SW480 (cell line): ENCODE measurements at places on chromosomes 16 and 17.
A peak's percentile ranks its signal among the peaks of the same experiment; 100 is the strongest.

- peak; percentile 70 for DNase-seq
These were observed 90.9 kb downstream of the MYH11 start for GRCh38 chr16:15765880-15766279.

DNA sequence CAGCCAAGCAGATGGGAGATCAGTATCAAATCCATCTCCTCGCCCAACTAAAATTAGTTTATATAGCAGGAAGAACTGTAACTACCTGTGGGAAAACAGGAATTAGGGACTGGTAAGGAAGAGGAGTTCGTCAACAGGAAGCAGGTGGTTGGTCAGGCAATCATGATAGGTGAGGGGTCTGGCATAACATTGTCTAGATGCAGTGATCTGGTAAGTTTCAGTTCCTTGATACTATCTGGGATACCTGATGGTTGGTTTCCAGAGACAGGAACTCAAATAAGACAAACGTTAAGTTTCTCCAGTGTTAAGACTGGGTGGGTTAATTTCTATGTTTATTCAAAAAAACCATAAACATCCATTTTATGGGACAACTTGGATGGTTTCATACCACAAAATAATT, 53.8 kb downstream of the CEP112 start:
- no peak for DNase-seq

DNA sequence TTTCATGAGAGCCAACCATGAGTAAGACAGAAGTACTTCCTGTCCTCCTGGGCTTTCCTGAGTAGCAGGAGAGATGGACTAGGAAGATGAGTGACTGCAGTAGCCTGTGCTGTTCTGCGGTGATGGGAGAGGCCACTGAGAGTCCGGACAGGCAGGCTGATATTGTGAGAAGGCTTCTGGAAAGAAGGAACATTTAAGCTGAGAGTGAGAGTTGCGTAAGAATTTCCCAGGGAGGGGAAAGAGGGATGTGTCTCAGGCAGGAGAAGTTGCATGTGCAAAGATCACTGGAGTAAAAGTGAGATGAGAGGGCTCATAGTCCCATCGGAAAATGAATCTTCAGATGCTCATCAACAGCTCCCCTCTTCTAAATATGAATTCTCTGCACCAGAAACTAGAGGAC, 258.3 kb downstream of the RBFOX1 start:
- DNase-seq = no peak

DNA sequence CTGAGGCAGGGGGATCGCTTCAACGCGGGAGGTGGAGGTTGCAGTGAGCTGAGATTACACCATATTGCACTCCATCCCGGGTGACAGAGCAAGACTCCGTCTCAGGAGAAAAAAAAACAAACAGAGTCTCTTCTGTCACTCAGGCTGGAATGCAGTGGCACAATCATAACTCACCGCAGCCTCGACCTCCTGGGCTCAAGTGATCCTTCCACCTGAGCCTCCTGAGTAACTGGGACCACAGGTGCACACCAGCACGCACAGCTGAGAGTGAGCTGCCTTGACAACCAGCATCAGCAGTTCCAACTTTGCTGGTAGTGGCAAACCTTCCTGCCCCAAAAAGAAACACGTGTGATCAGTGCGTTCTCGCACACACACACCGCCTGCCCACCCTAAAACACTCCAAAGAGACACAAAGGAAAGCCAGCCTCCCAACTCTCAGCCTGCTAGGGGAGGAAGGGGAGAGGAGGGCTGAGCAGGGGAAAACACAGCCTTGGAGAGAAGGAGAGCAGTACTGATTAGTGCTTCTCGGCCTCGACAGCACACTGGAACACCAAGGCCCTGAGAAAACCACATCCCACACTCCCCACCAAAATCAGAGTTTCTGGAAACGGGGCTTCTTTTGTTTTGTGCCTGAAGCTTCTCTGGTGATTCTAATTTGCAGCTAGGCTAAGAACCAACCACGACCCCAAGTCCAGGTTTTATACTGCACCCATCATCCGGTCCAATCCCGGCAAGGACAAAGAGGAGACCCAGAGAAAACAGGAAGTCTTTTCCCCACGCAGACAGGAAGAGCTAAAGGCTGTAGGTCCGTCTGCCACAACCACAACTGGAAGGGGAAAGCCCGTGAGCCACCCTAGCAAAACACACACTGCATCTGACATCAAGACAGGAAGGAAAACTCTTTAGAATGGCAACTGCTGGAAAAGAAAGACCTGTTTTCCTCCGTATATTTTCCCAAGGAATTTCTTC, 28.8 kb downstream of the ZCCHC14 start:
- peak; percentile 47 for DNase-seq

- no peak for DNase-seq
These were observed 21.3 kb upstream of the RPL38 start for GRCh38 chr17:74182041-74182723.

DNA sequence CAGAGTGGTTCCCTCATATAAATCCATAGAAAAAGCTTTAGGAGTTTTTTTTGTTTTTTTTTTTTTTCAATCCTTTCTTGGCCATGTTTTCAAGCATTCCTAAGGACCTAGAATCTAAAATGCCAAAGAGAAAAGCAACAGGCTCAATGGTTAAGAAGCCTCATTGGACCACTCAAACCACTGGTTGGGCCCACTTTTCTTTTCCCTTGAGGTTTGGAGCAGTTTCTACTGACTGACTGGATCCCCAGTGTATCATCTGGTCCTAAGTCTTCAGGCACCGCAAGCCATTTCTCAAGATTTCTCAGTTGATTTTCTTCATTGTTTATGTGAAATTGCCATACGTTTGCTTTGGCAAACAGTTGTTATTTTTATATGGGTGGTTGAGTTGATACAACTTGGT, 14.4 kb downstream of the METTL9 start:
- DNase-seq = no peak

DNA sequence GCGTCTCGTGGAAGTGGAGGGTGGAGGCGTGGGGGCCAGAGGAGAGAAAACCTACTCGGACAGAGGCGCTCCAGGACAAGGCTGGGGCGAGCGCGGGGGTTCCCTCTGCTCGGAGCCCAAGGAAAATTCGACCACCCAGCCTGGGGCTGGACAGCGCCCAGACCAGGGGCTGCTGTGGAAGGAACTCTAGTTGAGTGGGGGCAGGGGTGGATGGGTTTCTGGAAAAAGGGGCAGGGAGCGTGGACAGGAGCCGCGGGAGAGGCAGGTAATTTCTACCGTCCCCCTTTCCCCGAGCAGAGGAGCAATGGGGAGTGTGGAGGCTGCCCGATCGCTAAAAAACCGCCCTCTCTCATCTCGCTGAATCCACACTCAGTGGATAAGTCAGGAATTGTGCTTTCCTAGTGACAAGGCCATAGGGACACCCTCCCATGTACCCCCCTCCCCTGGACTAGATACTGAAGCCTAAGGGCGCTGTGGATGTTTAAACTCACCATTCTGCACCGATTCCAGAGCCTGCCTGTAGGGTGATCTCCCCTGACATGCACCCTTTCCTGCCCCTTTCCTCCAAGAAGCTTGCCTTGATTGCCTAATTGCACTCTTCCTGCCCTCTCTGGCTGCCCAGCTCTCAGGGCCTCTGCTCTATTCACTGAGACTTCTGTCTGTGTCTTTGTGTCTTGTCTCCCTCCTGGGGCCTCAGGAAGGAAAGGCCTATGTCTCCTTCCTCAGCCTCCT, 90.7 kb upstream of the TMEM97 start:
- peak; percentile 27 for DNase-seq

DNA sequence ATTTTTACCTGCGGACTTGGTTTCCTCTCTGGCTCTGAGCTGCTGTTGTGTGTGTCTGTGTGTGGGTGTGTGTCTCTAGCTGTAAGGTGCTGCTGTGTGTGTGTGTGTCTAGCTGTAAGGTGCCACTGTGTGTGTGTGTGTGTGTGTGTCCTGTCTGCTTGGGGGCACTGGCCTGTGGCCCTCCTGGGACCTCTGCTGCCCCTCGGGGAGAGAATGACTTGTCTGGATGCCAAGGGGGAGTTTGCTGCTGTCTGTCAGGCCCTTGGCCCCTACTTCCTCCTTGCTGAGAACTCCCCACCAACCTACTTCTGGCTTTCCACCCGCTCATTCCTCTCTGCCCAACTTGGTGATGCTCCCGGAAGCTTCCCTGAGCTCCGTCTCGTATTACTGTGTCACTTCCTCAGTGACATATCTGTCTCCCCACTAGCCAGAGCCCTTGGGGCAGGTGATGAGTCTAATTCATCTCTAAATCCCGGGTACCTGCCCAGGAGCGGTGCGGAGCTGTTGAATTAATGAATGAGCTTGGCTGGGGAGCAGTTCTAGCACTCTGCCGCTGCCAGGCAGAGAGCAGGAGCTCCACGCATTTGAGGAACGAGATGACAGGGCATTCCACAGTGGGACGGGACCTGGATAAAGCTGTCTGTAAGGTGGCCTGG, 3.5 kb upstream of the LASP1NB start:
- no peak for DNase-seq

DNA sequence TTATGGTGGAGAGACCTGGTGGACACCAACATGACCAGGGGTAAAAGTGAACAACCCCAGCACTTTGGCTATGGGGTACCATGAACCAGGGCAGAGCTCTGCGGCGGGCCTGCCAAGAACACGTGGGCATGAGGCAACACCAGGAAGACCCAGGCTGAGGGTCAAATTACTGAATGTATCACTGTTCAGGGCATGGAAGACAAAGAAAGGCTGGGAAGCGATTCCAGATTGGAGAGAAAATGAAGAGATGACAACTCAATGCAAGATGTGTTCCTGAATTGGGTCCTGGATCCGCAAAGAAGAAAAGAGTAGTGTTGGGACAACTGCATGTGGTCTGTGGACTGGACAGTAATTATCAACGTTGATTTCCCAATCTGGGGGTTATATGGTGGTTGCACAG, 19.8 kb downstream of the SPHK1 start:
- DNase-seq = no peak

DNA sequence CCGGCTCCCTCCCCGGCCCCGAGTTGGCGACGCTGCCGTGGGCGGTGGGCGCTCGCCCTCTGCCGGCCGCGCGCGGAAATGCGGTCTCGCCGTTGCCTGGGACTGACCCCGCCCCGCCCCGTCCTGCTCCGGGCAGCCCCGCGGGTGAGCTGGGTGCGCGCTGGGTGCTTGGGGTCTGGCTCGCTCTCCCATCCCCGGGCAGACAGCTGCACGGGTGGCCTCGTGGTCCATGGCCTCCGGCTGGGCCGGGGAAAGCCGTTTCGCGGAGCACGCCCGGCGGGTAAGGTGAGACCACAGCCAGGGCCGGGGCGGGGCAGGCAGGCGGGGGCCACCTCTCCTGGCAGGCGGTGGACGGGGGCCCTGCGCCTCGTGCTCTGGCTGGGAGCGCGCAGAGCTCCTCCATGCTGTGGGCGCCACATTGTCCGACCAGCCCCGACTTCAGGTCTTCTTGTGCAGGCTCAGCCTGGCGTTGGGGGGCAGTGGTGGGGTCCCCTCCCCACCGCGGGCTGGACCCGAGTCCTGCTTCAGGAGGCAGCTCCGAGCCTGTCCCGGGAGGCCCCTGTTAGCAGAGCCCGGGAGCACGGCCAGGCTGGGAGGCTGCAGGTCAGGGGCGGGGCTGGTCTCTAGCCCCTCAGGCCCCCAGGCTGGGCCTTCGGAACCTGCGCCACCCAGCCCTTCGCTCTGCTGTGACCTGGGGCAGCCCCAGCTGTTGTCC, 7.0 kb upstream of the C1QTNF8 start:
- DNase-seq = peak; percentile 29

DNA sequence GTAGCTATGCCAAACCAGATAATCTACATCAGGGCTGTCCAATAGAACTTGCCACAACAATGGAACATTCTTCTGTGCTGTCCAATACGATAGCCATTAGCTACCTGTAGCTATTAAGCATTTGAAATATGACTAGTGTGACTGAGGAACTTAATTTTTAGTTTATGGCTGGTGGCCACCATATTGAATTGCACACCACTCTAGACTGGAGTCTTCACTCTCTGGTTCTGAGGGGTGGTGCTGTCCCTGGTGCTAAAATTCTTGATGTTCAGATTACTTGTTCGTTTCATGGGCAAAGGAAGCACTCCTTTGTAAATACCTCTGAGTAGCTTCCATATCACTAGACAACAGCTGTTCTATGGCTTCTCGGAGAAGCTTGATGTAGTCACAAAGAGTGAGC, 296.6 kb downstream of the NPIPA8 start:
- no peak for DNase-seq

GRCh38 chr16:10076037-10076436, 106.2 kb downstream of the GRIN2A start:
- no peak for DNase-seq

- DNase-seq = peak; percentile 11
These were observed 364.4 kb downstream of the C16orf95 start for GRCh38 chr16:86952769-86953168.

DNA sequence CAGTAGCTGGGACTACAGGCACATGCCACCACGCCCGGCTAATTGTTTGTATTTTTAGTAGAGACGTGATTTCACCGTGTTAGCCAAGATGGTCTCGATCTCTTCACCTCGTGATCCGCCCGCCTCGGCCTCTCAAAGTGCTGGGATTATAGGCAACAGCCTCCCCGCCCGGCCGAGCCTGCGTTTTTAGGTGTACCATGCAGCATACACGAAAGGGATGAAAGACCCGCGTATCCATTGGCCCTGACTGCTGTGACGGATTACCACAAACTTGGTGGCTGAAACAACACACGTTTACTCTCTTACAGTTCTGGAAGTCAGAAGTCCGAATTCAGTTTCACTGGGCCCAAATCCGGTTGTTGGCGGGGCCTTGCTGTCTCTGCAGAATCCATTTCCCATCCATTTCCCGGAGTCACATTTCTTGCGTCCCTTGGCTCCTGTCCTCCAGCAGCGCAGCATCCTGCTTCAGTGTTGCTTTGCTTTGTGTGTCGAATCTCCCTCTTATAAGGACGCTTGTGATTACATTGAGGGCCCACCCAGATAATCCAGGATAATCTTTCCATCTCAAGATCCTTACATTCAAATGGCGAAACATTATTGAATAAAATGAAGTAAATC, 8.3 kb upstream of the GUCY2D start:
- no peak for DNase-seq

DNA sequence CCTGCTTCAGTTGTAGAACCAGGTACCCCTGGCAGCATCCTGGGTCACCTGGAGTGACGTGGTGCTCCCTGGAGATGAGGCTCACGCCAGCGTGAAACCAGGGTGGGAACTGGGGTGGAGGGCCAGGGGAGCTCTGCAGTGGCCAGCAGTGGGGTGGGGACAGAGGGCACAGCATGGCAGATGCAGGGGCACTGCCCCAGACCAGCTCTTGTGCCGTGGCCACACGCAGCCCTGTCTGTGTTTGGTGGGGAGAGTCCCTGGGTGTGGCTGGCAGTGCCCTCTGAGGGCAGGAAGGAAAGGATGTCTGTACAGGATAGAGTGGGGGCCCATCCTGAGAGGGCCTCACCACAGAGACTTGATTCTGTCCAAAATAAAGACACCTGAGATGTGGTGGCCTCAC, 24.5 kb downstream of the ZNF750 start:
- no peak for DNase-seq
